ENCODE measurements at places on chromosomes 12 and 14.
A peak's percentile ranks its signal among the peaks of the same experiment; 100 is the strongest.

- DNase-seq, result no peak
Measured at GRCh38 chr12:31570880-31571279, 20.1 kb downstream of the DENND5B start.

DNA sequence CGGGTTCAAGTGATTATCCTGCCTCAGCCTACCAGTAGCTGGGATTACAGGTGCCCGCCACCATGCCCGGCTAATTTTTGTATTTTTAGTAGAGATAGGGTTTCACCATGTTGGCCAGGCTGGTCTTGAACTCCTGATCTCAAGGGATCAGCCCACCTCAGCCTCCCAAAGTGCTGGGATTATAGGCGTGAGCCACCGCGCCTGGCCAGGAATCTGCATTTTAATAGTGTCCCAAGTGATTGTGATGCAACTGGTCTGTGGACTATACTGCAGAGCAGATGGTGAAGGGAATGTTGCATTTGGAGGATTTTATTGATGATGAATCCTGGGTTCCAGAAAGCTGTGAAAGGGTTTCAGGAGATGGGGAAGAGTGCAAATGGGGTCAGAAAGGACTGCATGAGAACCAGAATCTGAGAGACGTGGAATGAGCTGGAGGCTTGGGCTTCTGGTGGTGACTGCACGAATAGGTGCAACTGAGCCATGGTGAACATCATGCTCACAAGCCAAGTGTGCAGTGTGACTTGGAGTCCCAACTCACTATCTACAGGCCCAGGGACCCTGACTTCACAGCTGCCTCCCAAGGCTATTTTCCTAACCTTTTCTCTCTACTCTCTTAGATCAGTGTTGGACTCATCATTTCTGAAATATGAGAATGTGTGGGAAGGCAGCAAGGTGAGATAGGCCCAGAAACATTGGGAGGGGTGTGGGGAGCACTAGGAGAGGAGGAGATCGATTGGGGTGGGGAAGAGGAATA, 4.5 kb downstream of the RPS26 start:
- DNase-seq, result no peak

DNA sequence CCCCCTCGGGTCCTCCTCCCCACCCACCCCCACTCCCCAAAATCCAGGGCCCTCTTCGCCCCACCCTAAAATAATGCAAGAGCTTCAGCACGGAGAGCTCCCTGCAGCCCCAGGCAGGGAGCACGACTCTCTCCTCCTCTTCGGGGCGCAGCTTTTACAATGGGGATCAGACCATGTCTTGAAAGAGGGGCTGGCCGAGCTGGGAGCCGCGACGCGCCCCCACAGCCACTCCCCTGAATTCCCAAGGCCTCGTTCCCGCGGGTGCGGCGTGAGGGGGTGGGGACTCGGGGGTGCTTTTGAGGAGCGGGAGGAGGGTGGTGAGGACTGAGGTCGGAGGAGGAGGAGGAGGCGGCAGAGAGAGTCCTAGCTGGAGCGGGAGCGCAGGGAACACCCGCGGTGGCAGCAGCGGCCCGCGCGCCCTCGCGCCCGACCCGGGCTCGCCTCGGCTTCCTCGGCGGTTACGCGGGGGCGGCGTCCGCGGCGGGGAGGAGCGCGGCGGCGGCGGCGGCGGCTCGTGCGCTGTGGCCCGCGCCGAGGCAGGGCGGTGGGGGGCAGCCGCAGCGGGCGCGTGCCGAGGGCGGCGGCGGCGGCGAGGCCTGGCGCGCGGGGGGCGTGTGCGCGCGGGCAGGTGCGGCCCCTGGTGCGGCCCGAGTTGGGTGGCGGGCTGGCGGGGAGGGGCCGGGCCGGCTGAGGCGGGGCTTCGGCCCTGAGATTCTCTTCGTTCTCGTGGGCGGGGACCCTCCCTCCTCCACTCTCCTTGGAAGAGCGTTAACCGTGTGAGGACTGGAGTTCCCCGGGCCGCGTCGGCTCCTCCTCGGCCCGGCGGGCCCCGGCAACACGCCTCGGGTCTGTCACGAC, at the start of gene ANKS1B:
ANKS1B (minus strand) TSS at position 666 of the 858 bp plus-strand sequence. CDS start 699 bp downstream, outside the sequence.
- peak; percentile 83 for DNase-seq

GRCh38 chr12:63103494-63104131, 47.4 kb downstream of the AVPR1A start:
- peak; percentile 4 for DNase-seq

DNA sequence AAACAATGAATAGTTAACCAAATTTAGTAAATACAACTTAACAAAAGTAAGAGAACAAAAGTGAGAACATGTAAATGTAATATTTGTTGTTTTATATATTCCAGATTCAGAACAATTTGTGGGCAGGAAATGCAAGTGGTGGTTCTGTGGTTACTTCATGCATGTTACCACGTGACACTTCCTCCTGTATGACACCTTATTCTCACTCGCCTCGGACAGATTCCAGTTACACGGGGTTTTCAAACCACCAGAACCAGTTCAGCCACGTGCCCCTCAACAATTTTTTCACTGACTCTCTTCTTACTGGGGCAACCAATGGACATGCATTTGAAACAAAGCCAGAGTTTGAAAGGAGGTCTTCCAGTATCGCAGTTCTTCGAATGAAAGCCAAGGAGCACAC, 21.0 kb downstream of the ALX1 start:
- no peak for DNase-seq

DNA sequence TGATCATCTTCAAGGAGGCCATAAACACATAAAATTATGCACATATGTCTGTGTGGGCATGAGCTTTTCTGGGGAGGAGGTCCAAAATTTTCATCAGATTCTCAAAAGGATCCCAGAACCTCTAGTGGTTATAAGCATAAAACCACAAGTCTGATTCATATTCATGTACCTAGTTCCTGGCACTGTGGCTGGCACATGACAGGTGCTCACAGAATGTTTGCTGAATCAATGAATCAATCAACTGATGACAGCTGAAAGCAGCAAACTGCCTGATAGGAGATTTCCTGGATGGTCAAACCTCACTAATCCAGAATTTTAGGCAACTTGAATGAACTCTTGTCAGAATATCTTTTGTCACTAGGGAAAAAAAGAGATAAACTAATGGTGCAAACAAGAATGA, 13.5 kb upstream of the CMKLR1 start:
- DNase-seq, result no peak

DNA sequence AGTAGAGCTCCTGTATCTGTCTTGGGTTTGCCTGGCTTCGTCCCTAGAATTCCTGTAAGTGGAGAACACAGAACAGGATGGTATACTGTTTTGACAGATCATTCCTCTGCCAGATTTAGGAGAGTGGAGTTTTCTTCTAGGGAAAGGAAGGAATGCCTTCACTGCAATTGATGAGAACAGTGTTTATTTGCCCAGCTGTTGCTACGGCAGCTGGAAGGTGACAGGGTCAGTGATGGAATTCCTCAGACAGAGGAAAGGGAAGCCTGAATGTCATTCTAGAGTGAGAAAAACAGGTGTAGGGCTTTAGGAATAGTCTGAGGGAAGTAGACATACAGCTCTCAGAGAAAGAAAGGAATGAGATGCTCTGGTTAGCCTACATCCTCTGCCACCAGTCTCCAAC, 11.7 kb downstream of the CSRNP2 start:
- DNase-seq, result no peak

GRCh38 chr12:74586251-74586650, 48.6 kb downstream of the ATXN7L3B start:
- DNase-seq, result no peak

GRCh38 chr14:77004711-77005460, 23.6 kb downstream of the IRF2BPL start:
- no peak for DNase-seq

DNA sequence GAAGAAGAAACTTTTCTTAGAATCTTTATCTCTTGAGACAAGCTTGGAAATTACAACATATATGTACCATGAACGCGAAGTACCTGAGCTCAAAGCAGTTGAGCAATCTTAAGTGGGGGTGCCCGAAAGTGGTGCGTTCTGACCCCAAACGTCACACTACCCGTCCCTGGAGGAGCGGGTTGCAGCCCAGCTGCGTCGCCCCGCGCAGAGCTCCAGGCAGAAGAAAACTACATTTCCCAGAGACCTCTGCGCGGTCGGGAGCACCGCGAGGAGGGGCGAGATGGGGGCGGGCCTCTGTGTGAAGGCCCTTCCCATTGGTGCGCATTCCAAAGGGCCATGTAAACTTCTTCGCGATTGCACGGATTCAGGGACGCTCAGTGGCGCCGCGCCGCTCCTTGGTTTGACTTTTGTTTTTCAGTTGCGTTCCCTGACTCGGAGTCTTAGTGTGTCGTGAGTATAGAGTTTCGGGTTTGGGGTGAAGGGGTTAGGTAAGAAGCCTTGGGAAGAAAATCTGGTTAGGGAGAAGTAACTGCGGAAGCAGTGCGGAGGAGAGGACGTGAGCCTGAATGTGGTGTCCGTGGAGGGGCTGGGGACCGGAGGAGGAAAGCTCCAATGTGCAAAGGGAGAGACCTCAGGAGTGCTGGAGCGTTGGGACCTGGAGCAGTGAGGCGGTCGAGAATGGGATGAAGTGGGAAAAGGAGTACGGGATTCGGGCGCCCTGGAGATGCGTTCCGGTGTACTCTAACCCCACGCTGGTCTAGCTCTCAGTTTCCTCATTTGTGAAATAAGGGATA, at the start of gene CCDC77:
CCDC77 (plus strand) TSS at position 410 of the 794 bp plus-strand sequence. CDS start 7,740 bp downstream, outside the sequence.
- DNase-seq, result no peak

- no peak for DNase-seq
Measured at GRCh38 chr14:54797986-54798385, 104.6 kb downstream of the GCH1 start.

DNA sequence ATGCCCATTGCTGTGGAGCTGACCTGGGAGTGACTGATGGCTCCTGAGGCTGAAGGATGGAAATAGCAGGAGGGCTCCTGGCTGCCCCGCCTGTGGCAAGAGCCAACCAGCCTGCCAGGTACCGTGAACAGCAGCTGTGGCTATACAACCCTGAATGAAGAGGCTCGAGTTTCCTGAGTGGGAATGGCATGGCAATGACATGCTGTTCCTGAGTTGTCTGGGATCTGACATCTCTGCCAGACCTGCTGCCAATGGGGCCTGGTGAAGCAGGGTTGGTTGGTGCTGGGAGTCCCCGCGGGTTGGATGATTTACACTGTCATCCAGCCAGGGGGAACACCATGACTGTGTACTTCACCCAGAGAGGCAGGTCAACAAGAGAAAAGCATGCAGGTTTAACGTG, 31.8 kb upstream of the LRRC10 start:
- DNase-seq, result no peak

DNA sequence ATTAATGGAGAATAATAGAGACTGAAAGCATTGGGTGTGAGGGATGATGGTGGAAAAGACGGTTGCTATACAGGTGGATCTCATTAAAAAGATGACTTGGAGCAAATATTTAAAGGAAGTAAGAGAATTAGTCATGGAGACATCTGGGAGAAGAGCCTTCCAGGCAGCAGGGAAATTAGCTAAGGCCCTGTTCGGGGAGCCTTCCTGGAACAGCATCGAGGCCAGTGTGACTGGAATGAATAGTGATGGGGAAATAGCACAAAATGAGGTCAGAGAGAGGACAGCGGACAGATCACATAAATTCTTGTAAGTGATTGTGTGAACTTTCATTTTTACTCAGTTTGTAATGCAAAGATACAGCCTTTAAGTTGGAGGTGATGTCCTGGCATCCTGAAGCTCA, 842.3 kb downstream of the SLC6A15 start:
- DNase-seq, result no peak

GRCh38 chr14:92391726-92392125, 68.8 kb downstream of the SLC24A4 start:
- no peak for DNase-seq

DNA sequence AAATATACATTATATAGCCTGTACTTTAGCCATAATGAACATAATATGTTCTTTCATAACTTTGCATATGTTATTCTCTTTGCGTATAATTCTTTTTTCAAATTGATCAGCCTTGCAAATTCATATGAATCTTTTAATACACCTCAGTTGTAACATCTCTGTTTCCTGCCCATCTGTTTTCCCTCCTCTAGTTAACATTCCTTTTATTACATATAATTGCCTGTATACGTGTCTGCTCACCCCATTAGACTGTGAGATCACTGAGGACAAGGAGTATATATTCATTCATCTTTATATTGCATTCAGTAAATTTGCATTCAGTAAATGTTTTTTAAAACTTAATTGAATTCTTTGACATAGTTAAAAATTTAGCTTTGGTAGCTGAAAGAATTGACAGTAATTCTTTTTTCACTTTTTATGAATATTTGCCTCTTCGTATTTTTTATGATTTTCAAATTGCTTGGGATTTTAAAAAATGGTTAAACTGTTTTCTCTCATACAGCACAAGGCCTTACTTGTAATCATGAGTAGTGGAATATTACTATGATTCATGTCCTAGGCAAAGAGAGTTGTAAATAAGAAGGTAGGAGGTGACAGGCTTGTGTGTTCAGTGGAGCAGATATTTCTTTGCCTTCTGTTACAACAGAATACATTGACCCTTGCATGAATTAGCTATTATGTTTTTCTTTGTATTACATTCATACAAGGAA, 32.8 kb upstream of the KLHL42 start:
- DNase-seq, result no peak

DNA sequence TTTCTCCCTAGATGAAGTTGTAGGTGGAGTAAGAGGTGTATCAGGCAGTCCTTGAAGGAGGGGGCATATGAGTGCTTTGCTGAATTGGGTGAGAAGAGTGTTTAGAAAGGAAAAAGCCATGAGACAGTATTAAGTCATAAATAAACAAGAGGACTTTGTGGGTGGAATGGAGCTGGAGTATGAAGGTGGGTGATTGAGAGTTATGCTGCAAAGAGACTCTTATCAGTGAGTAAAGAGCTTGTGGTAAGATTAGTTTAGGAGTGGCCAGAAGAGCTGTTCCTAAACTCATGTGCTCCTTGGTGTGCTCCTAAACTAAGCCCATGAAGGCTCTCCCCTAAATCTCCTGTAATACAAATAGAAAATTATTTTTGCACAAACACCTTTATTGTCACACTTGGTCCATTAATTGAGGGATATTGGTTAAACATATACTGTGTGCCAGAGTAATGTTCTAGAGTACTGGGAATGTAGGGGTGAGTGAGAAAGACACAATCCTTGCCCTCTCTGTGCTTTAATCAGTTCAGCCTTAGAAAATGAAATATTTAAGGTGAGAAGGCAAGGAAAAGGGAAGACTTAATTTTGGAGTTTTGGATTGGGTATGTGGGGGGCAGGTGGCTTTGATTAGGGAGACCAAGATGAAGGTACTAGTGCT, 9.8 kb downstream of the CHPT1 start:
- DNase-seq, result no peak

GRCh38 chr12:30932881-30933280, 6.3 kb downstream of the TSPAN11 start:
- DNase-seq, result no peak

DNA sequence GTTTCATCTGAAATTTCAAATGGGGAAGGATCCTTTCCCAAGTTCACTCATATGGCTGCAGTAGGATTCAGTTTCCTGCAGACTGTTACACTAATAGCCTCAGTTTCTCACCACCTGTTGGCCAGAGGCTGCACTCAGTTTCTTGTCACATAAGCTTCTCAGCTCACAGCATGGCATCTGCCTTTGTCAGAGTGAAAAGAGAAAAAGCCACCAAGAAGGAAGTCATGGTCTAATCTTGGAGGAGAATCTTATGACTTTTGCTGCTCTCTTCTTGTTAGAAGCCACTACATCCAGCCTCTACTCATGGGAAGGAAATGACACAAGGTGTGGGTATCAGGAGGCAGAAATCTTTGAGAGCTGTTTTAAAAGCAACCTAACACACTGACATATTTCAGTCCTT, 39.4 kb upstream of the BTG1 start:
- DNase-seq, result no peak

Data from NCI-H2227 treated with DMSO at 0.1 percent for 48 hours (cell line).